GM23338 (cell line): ENCODE measurements at places on chromosomes 12 and 14. TPM values are rescaled to one million over a fixed set of nuclear protein-coding genes. Genes with fewer than 3 reads are reported as not detected.

THAP2 gene
- 10.8 and 16.5 TPM in 2 replicates for polyA plus RNA-seq

SPATS2 gene
- 54.0 and 61.0 TPM in 2 replicates for polyA plus RNA-seq

SLC10A1 gene
- 0.10 TPM in 2 replicates for polyA plus RNA-seq

RND1 gene
- polyA plus RNA-seq: 7.4 and 9.3 TPM in 2 replicates

PTPN21 gene
- polyA plus RNA-seq: 2.3 and 2.7 TPM in 2 replicates

PROX2 gene
- 0.06 and 0.09 TPM in 2 replicates for polyA plus RNA-seq

FAM181A gene
- polyA plus RNA-seq: not detected in 2 replicates
